ENCODE measurements at places on chromosomes 3 and 15.

GRCh38 chr3:63979093-63979885 is 44.0 kb downstream of the PSMD6 start:
- DNase-seq: no peak

- DNase-seq: no peak
These were observed 6.8 kb upstream of the RTP2 start for GRCh38 chr3:187709155-187709554.

DNA sequence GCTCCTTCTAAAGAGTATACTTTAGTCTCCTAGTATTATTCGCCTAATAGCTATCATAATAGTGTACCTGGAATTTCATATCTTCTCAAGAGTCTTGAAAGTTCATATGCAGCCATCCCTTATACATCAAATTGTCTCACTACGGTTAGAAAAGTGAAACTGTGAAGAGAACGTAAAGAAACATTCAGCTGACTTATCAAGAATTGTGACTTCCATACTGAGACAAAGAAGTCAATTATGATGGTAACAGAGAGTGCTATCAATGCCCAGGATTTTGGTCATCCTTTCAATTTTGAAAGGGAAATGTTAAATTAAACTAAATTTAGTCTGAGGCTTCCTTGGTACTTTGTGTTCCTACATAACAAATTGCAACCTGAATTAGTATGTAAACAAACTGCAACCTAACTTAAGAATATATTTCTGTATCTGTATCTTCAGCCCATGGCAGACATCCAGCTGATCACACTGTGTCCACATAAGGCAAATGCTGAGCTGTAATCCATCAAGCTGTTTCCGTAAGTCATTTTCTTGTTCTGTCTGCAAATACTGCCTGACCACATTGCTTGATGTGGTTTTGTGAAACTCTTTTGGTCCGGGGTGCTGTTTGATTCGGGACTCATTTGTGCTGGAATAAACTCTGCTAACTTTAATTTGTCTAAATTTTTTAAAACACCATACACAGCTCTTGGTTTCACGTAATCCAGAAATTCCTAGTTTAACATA is 469.6 kb downstream of the SI start:
- no peak for DNase-seq

DNA sequence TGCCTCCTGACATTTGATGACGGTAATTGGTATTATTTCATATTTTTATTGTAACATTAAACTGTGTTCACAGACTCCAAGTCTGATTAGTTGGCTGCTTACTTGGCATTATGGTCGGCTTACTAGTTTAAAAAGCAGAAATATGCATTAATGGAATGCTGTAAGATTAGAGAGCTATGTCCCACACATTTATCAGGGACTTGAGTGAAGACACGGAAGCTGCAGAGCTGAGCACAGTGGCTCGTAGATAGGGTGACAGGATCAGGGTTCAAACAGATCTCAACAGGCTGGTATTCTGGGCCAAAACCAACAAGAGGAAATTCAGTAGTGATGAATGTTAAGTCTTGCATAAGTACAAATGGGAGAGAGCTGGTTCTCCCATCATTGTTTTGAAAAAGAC is 113.8 kb downstream of the ADAMTSL3 start:
- no peak for DNase-seq

- DNase-seq: no peak
These were observed 90.8 kb downstream of the DPH6 start for GRCh38 chr15:35455201-35455600.

GRCh38 chr3:66582721-66583423 is 82.0 kb upstream of the LRIG1 start:
- DNase-seq: no peak

Data from chondrocyte (in vitro differentiated cells).